ENCODE measurements at places on chromosomes 6 and 20. TPM values are rescaled to one million over a fixed set of nuclear protein-coding genes. Genes with fewer than 3 reads are reported as not detected.
A peak's percentile ranks its signal among the peaks of the same experiment; 100 is the strongest.

- no peak for DNase-seq
Measured at GRCh38 chr20:43975096-43975768, 60.6 kb downstream of the TOX2 start.

- DNase-seq, result no peak
Measured at GRCh38 chr6:106539936-106540335, 89.4 kb downstream of the RTN4IP1 start.

DNA sequence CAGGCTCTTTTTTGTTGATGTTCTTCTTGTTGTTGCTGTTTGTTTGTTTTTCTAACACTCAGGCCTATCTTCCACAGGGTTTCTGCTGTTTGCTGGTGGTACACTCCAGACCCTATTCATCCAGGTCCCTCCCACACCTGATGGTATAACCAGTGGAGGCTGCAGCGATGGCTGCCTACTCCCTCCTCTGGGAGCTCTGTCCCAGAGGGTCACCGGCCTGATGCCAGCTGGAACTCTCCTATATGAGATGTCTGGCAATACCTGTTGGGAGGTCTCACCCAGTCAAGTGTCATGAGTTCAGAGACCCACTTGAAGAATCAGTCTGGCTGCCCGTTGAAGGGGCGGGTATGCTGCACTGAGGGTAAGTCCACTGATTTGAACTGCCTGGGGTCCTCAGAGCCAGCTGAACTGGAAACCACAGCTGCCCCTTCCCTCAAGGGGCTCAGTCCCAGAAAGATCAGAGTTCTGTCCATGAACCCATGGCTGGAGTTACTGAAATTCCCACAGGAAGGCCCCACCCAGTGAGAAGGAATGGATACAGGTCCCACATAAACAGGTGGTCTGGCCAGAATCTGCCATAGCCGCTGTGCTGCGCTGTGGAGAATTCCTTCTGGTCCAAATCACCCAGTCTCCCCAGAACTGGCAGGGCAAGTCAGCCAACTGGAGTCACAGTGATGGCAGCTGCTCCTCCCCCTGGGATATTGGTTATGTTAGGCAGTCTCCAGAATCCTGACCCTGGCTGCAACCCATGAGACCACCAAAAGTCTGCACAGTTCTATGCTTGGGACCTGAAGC is 664.4 kb downstream of the FRK start:
- DNase-seq, result no peak

DNA sequence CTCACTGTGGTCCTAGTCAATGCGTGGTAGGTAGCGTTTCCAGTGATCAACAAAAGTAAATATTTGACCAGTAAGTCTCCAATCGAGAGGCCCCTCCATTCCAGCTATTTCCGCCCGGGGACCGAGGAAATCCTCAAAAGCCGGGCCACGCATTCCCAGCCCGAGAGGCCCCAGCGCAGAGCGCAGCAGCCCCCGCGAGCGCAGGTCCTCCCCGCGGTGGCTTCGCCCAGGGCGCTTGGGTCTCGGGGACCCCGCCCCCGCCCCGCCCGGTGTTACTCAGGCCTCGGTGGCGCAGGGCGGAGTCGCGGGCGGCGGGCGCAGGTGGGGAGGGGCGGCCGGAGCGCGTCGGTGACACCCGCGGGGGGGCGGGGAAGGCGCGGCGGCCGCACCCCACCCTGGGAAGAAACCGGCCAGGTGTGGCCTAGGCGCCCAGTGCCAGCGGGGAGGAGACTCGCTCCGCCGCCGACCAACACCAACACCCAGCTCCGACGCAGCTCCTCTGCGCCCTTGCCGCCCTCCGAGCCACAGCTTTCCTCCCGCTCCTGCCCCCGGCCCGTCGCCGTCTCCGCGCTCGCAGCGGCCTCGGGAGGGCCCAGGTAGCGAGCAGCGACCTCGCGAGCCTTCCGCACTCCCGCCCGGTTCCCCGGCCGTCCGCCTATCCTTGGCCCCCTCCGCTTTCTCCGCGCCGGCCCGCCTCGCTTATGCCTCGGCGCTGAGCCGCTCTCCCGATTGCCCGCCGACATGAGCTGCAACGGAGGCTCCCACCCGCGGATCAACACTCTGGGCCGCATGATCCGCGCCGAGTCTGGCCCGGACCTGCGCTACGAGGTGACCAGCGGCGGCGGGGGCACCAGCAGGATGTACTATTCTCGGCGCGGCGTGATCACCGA is at the start of gene DSP:
Gene DSP (plus strand): TSS at position 497 of the 890 bp plus-strand sequence. CDS start 245 bp downstream, at position 742.
- peak; percentile 83 for DNase-seq

DNA sequence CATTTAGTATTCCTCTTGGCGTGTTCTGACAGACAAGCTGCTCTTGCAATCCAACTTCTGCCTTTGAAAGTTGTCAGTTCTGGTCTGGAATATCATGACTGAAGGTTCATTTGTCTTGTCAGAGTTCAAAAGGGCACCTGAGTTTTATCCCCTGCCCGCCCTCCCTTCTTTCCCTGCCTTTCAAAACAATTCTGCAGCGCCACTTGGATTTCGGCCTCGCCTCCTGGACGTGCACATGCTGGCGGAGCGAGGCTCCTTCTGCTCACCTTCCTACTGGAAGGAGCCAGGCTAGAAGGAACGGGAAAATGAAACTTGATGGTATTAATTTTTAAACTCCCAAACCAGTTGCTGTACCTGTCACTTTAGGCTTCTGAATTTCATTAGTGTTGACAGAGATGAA is 55.7 kb upstream of the HDGFL1 start:
- DNase-seq, result no peak

- no peak for DNase-seq
Measured at GRCh38 chr20:14829906-14830305, 492.5 kb upstream of the FLRT3 start.

GRCh38 chr6:30781743-30782424 is 37.5 kb upstream of the IER3 start:
- no peak for DNase-seq

DNA sequence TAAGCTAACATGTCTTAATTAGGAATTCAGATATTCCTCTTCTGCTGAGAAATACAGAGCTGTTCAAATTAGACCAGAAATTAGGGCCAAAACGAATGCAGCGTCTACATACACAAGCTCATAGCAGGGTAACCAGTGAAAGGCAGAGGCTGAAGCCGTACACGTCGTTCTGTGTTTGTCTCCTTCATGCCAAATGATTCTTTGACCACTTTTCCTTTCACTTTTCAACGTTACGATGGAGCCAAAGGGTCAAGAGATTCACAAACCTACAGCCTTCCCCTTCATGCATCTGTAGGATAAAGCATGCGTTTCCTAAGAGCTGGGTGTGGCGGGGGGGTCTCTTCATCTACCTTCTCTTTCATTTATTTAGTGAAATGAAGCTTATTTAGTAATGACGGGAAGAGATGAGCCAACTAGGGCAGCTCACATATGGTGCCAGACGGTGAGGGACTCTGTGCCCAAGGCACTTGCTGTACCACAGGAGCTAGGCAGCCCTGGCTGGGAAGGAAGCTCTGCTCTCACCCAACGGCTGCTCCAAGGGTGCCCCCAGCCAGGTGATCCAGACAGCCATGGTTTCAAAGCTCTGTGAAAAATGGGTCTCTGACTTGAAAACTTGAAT is 178.0 kb downstream of the ATXN1 start:
- DNase-seq, result no peak

GRCh38 chr6:144321839-144322591 is 36.9 kb downstream of the UTRN start:
- no peak for DNase-seq

- no peak for DNase-seq
Measured at GRCh38 chr6:2581611-2582010, 169.1 kb downstream of the MYLK4 start.

DNA sequence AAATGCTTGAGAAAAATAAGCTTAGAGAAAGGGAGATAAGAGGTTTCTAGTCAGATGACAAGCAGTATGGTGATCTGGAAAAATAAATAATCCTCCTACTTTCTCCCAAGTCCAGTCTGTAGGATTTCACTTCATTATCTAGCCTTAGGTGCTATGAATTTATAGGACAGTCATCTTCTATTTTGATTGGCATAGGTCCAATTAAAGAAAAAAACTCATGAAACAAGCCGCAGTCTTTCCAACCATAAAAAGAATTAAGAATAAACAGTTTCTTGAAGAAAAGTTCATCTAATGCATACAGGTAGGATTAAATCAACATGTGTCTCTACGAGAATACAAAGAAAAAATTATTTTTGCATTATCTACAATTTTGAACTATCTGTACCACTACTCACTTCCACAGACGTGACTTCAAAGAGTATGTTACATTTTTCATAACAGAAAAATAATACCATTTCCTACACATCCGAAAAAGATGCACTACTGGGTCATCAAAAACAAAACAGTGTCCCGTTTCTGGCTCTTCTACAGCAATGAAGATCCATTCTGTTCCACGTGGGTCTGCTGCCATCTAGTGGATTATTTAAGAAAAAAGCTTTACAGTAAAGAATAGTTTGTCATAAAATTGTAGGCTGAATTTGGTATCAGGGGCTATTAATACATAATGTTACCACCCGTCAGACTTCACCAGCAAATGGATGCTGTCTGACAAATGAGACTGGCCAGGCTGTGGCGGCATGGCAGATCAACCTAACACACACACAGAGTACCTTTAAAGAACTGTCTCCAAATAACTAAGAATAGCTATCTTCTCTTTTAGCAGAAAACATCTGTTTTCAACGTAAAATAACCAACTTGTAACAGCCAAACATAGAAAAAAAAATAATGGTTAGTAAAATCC is 28.9 kb downstream of the STX7 start:
- DNase-seq, result no peak

- no peak for DNase-seq
Measured at GRCh38 chr6:7261852-7262461, 51.0 kb downstream of the SSR1 start.

DNA sequence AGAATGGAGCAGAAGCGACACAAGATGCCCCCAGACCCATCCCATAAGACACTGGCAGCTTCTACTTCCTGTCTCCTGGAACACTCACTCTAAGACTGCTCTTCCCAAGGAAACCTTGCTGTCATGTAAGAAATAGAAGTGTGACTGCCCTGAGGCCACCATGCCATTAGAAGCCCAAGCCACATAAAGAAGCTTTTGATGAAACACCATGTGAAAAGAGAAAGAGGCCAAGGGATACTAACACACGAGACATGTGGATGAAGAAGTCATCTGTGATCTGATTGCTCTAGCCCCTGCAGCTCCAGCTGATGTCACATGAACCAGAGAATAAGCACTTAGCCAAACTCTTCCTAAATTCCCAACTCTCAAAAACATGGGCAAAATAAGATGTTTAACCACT is 117.9 kb upstream of the PCSK2 start:
- DNase-seq, result no peak

- DNase-seq, result no peak
Measured at GRCh38 chr20:53527196-53527595, 66.4 kb downstream of the ZNF217 start.

- DNase-seq, result no peak
Measured at GRCh38 chr6:138484018-138484731, 15.1 kb downstream of the NHSL1 start.

DNA sequence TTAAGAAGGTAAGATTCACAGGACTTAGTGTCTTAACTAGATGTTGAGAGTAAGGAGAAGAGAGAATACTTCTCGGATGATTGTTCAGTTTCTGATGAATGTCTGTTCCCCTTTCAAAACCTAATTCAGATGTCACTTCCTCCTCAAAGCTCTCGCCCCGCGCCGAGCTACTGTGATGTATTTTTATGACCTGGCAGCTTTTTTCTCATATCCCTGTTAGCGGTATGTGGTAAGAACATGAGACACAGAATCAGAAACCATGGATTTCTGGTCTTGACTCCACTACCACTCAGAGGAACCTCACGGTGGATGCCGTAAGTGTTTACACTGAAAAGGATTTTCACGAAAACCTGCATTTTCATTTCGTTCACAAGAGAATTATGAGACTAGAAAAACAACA is 48.4 kb downstream of the CEP43 start:
- no peak for DNase-seq

GRCh38 chr6:115667478-115668026 is 393.1 kb downstream of the FRK start:
- DNase-seq, result no peak

DNA sequence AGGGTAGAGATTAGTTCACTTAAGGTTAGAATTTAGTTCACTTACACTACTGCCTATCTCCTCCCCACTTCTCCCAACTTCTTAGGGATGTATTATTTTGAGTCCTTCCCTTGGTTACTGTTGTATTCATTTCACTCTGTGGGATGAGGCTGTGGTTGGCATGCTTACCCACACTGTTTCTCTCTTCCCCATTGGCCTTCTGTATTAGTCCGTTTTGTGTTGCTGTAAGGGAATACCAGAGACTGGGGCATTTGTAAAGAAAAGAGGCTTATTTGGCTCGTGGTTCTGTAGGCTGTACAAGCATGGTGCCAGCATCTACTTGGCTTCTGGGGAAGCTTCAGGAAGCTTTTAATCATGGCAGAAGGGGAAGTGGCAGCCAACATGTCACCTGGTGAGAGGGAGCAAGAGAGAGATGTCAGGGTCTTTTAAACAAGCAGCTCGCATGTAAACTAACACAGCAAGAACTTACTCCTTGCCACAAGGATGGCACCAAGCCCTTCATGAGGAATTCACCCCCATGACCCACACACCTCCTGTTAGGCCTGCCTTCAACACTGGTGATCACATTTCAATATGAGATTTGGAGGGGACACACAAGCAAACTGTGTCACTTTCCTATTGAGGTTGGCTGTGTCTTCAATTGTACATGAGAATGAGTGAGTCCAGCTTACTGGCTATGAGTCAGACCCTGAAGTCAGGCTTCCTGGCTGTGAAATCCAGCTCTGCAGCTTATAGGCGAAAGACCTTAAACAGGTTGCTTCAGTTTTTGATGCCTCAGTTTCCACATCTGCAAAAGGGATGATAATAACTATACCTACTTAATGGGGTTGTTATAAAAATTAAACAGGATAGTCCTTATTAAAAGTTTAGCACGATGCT is 53.3 kb downstream of the SYNDIG1 start:
- peak; percentile 32 for DNase-seq

- DNase-seq, result no peak
Measured at GRCh38 chr6:135021310-135022049, 33.1 kb downstream of the HBS1L start.

DNA sequence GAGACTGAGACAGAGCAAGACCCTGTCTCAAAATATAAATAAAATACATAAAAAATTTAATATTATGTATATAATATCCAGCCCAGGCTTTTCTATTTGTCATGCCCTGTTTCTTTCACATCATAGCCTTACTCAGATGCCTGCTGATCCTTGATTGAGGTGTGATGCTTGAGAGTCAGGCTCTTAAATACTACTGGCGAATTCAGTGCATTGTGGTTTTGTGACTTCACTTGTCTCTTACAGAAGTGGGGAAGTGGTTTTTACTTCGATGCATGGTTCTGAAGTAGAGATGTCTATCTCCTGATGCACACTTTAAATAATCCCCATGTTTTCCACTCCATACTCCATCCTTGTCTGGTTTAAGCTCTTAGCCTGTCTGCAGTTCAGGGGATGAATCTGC is 29.1 kb downstream of the ASXL1 start:
- DNase-seq, result no peak

GRCh38 chr20:25539742-25540672 is 45.3 kb downstream of the NINL start:
- DNase-seq, result no peak

The PPDPF gene
- 138 TPM for total RNA-seq

The C2 gene
- 0.26 TPM for total RNA-seq

The IL20RA gene
- total RNA-seq, result 1.7 TPM

The NR2E1 gene
- not detected for total RNA-seq

The DEFB124 gene
- not detected for total RNA-seq

The XKR7 gene
- total RNA-seq, result 1.8 TPM

The DAAM2 gene
- 2.9 TPM for total RNA-seq

The PRDM13 gene
- 0.09 TPM for total RNA-seq

The CNKSR3 gene
- 6.2 TPM for total RNA-seq

The C20orf202 gene
- not detected for total RNA-seq

The ANKRD60 gene
- total RNA-seq, result not detected
